ENCODE measurements at places on chromosomes 2 and 18.

DNA sequence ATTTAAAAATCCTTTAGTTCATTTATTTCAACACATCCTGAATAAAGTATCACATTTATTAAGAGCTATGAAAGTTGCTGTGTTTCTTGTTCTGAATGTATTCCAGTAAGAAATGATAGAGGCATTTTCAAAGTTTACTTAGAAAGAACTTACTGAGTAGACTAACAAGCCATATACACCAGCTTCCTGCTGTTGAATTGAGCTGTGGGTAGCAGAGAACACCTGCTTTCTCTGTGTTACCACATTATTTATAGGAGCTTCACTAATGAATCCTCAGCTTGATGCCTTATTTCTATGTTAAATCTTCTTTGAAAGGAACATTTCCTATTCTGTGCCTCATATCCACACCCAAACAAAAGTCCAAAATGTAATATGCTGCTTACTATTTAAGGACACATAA lies 115.4 kb downstream of the CCDC141 start:
- no peak for DNase-seq

GRCh38 chr2:203631068-203631757 lies 75.2 kb upstream of the CD28 start:
- DNase-seq, result peak; percentile 63

- DNase-seq, result no peak
Observed at GRCh38 chr2:10400568-10400977, 47.6 kb downstream of the ODC1 start.

DNA sequence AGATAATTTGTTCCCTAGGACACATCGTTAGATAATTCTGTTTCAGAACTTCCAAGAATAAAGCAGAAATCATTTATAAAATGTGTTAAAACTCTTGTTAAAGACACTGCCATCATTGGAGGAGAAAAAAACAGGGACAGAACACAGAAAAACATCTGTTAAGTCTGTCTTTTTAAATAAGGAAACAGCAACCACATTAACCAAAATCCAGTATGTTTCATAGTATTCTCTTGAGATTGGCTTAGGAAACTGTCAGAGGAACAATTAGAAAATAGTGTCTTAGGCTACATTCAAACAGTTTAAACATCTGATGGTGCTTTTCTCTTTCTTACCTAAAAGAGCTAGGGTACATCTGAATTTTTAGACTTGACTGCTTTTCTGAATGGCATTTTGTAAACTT lies 81.6 kb downstream of the PMS1 start:
- no peak for DNase-seq

DNA sequence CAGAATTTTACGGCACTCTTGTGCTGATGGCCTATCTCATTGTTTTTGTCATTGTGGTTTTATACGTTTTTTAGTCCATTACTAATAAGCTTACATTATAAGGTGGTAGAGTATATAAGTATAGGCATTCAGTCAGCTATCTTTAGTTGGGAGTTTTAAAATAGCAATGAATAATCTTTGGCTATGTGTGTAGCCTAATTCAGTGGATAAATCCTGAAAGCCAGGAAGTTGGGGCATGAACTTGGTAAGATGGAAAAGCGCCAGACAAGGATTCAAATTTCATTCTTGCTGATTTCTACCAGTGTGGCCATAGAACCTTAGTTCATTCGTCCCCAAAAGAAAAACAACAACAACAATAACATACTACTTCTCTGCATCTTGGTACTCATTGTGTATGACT lies 31.2 kb downstream of the EPC2 start:
- peak; percentile 26 for DNase-seq

DNA sequence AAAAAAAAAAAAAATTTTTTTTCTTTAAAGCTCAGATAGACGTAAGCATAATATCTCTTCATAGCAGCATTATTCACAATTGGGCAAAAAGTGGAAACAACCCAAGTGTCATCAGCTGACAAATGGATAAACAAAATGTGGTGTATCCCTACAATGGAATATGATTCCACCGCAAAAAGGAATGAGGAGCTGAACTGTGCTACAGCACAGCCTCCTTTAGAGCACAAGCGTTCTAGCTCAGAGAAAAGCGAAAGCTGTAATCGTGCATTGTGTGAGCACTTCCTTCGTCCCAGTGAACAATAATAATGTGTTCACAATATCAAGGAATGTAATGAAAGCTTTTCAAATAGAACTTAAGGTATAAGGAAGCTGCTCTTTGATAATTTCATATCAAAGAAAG lies 11.7 kb upstream of the CHMP1B start:
- DNase-seq, result no peak

- no peak for DNase-seq
Observed at GRCh38 chr2:59993726-59994125, 559.7 kb downstream of the BCL11A start.

- peak; percentile 49 for DNase-seq
Observed at GRCh38 chr2:196101325-196101991, 32.8 kb upstream of the DNAH7 start.

DNA sequence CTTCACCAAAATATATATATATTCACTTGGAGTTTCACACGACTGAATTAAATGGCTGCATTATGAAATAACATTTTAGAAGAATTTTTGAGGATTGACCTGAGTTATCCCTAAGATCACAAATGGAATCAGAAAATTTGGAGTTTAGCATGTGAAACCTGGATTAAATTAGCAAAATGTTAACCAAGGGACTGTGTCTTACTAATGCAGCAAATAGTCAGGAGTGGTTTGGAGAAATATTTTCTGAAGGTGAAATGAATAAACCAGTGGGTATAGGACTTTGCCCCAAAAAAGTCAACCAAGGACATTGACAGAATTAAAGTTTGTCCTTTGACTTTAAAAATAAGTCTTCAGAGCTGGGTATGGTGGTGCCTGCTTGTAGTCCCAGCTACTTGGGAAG lies 111.2 kb downstream of the PRPF40A start:
- DNase-seq, result no peak

DNA sequence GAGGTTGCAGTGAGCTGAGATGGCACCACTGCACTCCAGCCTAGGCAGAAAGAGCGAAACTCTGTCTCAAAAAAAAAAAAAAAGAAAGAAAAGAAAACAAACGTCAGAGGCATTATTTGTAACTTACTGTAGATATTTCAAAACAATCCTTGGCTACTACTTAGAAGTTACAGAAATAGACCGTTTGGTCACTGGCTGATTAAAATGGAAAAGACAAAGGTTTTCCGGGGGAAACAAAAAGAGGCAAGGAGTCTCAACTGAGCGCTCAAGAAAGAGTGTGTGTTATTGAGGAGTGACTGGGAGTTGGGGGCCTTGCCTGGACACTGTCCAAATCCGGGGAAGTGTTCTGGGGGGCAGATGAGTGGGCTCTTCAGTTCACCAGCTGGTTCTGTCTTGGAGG lies 47.6 kb downstream of the TEX44 start:
- no peak for DNase-seq

- peak; percentile 32 for DNase-seq
Observed at GRCh38 chr2:145190031-145190703, 670.2 kb upstream of the ZEB2 start.

- no peak for DNase-seq
Observed at GRCh38 chr18:46072959-46073358, 899 bp upstream of the PSTPIP2 start.

DNA sequence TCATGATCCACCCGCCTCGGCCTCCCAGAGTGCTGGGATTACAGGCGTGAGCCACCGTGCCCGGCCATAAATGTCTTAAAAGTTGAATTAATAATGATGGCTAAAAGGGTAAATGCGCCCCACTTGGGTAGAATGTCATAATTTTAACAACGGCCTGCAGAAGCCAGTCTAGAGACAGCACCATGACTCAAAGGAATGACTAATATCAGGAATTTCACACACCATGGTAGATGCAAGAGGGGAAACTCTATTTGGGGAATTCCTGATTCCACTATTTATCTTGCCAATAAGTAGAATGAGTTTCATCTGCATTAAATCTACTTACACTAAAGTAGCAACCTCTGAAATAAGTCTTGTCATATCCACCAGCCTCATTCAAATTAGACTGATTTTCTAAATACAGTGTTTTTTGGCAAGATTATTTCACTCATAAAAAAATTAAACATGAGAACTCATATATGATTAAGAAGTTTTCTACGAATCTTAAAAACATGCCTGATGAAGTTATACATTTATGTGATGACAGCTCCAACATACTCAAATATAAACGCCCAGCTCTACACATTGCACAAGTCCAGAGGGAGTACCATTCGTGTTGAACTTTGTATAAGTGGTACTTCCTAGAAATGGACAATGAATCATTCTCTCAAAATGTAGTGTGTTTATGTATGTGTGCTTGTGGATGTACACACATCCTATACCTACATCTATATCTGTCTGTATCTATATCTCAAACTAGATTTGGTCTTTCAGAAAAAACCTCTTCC lies 309.7 kb downstream of the IRS1 start:
- peak; percentile 86 for DNase-seq

DNA sequence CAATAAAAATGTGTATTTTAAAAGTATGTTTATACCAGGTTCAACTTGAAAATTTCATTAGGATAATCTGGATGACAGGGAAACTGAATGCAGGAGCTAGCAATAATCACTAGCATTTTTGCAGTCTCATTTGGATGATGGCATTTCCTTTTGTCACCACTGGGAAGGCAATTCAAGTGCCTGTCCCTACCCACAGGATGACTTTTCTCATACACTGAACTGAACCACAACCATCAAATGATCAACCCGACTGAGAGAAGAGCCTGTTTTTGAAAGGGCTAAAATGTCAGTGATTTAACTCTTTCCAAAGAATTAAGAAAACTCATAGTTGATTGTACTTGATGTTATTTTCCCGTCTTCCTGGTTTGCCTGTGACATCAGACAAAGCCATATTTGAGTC lies 115.0 kb downstream of the FAM124B start:
- DNase-seq, result no peak

GRCh38 chr18:45755934-45756333 lies 32.0 kb downstream of the SLC14A1 start:
- DNase-seq, result peak; percentile 85

GRCh38 chr2:11024259-11024645 lies 112.5 kb downstream of the KCNF1 start:
- DNase-seq, result peak; percentile 35

Measured in foreskin fibroblast (primary cell).